ENCODE measurements at places on chromosomes 1 and 21.

GRCh38 chr1:151715726-151716404 lies 738 bp downstream of the CELF3 start:
- DNase-seq = no peak

DNA sequence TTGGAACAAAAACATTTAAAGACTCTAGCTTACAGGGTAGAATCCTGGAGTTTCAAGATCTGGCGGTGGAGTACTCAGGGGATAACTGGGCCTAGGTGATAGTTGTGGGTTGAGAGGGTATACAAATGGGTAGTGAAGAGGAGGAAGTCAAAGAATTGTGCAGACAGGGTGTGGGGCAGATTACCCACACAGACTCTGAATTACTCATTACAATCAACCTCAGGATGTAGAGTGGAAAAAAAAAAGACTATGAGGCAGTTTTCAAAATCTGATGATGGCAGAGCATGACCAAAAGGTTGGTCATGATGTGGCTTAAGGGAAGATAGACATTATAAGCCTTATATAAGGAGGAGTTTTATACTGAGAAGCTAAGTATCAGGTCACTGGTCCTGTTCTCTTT lies 44.1 kb upstream of the GLIS1 start:
- no peak for DNase-seq

- DNase-seq = no peak
Observed at GRCh38 chr1:159927849-159928431, 2.6 kb upstream of the TAGLN2 start.

DNA sequence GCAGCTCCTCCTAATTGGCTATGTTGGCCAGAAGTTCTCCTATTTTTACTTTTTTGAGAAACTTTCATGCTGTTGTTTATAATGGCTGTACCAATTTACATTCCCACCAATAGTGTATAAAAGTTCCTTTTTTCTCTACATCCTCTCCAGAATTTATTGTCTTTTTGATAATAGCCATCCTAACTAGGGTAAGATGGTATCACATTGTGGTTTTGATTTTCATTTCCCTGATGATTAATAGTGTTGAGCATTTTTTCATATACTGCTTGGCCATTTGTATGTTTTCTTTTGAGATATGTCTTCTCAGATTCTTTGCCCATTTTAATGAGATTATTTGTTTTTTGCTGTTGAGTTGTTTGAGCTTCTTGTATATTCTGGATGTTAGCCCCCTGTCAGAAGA lies 46.8 kb downstream of the NTMT2 start:
- no peak for DNase-seq
